HTR-8/SVneo (cell line): ENCODE measurements at places on chromosomes 12 and 14.
A peak's percentile ranks its signal among the peaks of the same experiment; 100 is the strongest.

DNA sequence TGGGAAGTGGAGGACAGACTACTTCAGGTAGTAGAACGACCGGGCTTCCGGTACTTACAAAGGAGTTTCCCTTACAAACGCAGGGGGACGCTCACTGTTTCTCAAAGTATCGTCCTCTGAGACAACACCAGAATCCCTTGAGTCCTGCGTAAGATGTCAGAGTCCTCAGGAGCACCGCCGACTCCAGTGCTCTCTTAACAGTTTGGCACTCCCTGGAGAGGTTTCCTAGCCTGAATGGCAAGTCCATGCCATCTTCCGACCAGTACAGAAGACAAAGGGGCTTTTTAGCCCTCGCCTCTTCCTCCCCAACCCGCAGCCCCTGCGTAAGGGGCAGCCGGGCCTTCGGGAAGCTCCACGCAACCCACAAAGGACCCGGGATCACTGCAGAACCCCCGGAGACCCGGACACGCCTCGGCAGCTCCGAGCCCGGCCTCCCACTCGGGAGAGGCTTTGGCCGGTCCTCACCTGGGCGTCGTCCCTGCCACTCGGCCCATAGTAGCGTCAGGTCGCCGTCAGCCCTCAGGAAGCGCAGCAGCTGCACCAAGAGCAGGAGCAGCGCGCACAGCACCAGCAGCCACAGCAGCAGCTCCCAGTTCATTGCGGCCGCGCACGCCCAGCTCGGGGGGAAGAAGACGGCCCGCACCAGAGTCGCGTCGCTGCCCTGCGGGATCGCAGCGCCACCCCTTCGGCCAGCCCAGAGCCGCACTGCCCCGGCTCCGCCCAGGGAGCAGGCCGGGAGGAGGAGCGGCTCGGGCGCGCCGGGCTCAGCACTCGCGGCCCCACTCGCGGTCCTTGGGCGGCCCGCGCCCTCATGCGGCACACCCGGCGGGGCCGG lies at the start of gene DHRS7:
TSS of gene DHRS7 (minus strand) at position 687 of the 835 bp plus-strand sequence. CDS start at position 598, 89 bp downstream.
- peak; percentile 94 for DNase-seq

GRCh38 chr12:71872972-71873371 lies 33.4 kb downstream of the TBC1D15 start:
- DNase-seq = no peak

- DNase-seq = peak; percentile 79
Observed at GRCh38 chr14:92456215-92457015, 57.2 kb upstream of the RIN3 start.

GRCh38 chr12:100295764-100296555 lies 29.0 kb downstream of the SCYL2 start:
- no peak for DNase-seq

DNA sequence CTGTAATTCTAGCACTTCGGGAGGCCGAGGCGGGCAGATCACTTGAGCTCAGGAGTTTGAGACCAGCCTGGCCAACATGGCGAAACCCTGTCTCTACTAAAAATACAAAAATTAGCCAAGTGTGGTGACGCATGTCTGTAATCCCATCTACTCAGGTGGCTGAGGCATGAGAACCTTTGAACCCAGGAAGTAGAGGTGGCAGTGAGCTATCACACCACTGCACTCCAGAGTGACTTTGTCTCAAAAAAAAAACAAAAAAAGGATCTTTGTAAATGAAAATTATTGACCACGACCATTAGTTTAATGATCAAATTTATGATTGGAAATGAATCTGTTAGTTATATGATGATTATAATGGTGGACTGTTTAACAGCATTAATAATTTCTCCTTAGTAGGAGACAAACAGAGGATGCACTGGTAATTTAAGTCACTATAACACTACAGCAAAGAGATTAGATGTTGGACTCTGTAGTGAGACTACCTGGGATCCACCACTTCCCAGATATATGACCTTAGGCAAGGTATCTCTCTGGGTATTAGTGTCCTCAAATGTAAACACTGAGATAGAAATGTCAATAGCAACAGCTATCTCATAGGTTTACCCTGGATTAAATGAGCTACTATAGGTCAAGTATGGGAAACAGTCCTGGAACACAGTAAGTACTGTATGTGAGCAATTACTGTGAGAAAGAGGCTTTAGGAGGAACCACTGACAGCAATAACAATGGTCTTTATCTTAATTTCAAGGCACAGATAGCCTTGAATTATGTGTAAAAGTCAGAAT lies 214.7 kb downstream of the NOVA1 start:
- DNase-seq = no peak

DNA sequence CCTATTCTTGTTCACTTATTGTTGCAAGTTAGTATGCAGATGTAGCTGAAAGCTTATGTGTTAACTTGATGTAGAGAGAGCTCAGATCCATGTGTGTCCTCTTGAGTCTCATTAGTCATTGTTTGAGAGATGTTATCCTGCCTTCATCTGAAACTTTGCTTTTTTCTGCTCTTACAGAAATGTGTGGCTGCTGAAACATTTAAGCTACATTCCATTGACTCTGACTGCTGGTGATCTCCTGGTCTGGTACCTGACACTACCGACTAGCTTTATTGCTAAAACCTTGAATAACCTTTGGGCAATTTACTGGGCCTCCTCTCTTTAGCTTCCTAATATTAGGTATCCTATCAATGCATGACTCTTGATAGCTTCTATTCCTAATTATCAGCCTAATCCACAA lies 705.6 kb upstream of the FOXG1 start:
- DNase-seq = no peak

DNA sequence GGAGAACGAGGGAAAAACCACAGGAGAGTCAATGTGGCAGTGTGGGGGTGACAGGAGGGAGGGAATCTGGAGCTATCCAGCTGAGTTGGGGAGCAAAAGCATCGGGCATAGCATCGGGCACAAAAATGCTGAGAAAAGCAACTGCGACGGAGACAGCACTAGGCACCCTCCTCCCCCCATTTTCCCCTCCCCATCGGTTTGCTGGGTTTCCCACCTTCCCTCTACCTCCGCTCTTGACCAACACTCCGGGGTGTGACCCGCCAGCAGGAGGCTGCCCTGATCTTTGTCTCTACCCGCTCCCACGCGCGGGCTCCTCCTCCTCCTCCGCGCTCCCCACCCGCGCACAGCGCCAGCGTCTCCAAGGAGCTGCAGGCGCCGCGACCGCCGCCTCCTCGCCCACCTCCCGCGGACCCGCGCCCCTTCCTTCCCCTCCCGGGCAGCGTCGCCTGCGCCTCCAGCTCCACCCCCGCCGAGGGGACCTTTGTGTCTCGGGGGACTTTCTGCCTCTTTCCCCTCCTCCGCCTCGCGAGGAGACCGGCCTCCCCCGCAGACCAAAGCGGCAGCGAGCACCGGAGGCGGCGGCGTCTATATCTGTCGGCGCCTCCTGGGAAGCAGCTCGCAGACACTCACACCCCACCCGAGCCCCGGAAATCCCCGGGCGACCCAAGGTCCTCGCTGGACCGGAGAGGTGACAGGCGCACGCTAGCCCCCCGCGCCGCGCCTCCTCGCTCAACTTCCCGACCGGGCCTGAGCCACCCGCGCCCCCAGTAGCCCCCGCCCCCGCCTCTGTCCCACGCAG lies 920 bp downstream of the CDK17 start:
- DNase-seq = peak; percentile 45

DNA sequence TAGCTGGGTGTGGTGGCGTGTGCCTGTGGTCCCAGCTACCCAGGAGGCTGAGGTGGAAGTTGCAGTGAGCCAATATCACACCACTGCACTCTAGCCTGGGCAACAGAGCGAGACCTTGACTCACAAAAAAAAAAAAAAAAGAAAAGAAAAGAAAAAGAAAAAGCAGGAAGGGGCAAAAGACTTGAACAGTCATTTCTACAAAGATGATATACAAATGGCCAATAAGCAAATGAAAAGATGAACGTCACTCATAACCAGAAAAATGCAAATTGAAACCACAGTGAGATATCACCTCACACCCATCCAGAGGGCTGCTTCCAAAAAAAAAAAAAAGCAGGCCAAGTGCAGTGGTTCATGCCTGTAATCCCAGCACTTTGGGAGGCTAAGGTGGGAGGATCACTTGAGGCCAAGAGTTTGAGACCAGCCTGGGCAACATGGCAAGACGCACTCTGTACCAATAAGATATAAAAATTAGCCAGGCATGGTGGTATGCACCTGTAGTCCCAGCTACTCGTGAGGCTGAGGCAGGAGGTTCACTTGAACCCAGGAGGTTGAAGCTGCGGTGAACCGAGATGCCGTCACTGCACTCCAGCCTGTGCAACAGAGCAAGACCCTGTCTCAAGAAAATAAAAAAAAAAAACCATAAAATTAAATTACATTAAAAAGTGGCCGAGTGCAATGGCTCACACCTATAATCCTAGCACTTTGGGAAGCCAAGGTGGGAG lies 20.5 kb downstream of the UBC start:
- no peak for DNase-seq

- DNase-seq = peak; percentile 96
Observed at GRCh38 chr14:81533536-81534343, at the start of gene SEL1L. Gene SEL1L, minus strand, starts transcription at chr14:81533853. Its CDS starts 109 bp downstream, at chr14:81533744.

DNA sequence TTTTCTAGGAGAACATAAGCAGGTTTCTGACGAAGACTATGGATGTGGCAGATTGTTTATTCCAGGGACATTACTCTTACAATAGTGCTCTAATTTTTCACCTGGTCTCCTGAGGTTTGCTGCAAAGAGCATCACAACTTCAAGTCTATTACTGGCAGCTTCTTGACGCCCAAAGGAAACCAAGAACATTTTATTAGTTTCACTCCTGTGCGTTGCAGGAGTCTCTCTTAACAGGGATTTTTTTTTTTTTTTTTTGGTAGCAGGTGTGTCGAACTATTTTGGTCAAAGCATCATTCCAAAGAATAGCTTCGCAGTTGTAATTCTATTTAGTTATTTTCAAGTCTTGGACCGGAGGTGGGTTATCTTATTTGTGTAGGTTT lies 1.2 kb downstream of the ANO4 start:
- no peak for DNase-seq

DNA sequence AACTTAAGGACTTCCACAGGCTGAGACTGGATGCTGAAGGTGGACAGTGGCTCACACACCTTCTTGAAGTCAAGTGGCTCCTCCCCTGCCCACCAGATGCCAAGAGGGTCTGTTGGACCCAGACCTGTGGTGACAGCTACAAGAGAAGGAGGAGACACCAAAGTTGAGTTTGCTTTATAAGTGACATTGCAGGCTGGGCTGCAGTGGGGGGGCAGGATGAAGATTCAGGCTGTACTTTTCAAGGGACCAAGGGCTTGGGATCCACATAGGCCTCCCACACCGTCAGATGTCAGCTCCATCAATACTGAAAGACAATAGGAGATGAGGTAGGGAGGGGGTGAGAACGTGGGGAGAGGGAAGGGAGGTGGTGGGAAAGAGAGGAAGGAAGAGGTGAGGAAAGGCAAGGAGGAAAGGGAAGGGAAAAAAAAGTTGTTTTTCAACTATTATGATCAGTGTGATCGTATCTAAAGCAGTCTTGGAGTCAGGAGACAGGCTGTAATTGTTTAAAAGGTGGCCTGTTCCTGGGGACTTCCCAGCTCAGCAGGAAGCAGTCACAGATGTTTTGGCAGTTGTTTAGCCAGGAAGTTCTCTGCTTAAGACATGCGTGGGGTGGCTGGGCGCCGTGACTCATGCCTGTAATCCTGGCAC lies 84.1 kb upstream of the RESF1 start:
- peak; percentile 25 for DNase-seq

GRCh38 chr12:65720136-65721130 lies 103.8 kb upstream of the HMGA2 start:
- DNase-seq = no peak

DNA sequence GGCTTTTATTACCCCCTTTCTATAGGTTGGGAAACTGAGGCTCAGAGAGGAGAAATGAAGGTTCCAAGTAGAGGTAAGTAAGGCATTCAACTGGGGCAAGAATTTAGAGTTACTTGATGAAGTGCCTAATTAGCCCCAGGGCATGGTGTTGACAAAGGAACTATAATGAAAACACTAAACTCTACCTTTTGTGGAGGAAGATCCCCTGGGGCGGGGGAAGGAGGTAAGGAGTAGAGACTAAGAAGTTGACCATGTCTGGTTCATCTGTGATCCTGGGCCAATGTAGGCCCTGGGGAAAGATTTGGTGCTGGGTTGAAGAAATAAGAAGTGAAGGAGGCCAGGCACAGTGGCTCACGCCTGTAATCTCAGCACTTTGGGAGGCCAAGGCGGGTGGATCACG lies 16.2 kb upstream of the COX6A1 start:
- DNase-seq = no peak

- no peak for DNase-seq
Observed at GRCh38 chr14:88454886-88455285, 69.4 kb downstream of the SPATA7 start.

GRCh38 chr14:103854017-103854808 lies 6.8 kb upstream of the PPP1R13B start:
- DNase-seq = no peak

DNA sequence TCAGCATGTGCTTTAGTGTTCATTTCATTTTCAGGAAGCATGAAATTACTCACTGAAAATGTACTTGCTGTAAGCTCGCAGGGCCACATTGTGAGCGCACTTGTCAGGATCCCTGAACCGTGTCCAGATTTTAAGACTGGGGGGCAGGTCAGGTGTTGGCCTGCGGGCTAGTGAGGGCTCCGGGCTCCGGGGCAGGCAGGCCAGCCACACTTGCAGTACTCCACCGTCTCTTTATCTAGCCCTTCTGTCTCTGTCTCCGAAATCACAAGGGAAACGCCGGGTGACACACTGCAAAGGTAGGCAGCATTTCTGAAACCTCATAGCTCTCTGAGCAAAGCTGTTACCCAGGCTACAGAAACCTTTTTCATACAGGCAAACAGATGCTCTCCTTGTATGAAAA lies 98.7 kb downstream of the EML1 start:
- no peak for DNase-seq

GRCh38 chr14:22179190-22179589 lies 409.8 kb downstream of the DAD1 start:
- DNase-seq = no peak

- no peak for DNase-seq
Observed at GRCh38 chr14:38866461-38866860, 236.6 kb downstream of the SEC23A start.

DNA sequence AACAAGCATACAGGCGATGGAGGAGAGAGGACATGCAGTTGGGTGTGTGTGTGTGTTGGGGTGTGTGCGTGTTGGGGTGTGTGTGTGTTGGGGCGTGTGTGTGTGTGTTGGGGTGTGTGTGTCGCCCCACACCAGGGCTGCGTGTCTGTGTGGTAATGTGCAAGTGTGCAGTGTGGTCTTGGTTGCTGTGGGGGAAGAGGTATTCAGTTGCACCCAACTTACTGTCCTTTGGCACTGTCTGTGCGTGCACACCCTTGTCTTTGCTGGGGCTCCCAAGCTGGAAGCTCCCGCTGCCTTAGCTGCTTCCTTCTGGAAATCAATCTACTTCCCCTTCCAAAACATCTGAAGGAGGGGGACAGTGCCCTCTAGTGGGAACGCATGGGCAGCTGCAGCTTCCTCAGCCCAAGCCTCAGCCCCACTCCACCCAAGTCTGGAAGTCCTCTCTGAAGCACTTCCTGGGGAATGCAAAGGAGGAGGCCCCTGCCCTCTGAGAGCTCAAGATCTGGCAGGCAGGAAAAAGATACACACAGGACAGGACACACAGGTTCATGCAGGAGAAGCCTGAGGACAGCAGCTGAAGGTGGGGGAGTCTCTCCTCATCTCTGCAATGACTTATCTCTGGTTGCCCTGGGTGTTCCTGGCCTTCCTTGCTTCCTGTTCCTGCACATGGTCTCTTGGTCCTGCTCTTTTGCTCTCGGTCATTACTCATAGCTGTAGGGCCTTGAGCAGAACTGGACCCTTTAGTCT lies 13.1 kb downstream of the ASIC1 start:
- DNase-seq = peak; percentile 80
